ENCODE measurements at places on chromosomes 2 and 18.

DNA sequence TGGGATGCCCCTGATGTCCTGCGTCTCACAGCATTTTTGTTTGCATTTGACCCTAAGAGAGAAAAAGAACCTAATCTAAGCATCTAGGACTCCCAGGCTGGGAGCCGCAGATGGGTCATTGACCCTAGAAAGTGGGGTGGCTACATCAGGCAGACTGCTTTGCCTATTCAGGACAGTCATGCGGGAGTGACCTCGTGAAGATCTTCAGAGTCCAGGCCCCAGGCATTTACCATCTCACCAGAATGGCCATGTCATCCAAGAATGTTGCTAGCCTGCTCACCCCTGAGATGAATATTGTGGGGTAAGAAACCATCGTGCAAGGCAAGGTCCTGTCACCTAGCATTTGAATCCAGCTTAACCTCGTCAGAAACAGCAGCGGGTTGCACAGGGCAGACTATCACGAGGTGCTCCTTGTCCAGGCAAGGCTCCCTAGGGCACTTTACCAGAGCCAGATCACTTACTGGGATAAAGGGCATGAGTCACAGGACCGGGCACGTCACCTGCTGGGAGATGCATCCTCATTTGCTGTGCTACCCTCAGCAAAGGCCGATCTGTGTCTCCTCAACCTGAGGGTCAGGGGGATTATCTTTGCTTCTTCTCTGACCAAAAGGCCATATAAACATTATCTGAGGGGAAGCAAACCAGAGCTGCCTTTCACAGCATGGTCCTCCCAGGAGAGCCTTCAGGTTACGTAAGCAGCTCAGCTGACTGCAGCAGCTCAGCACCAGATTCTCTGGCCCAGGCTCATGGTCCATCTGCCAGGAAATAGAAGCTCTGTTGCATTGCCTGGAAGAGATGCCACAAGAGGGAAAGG lies 162.3 kb downstream of the ACKR3 start:
- DNase-seq = peak; percentile 47

- no peak for DNase-seq
Measured at GRCh38 chr2:8567469-8568260, 114.2 kb upstream of the ID2 start.

GRCh38 chr2:219447242-219448098 lies 12.8 kb downstream of the SPEG start:
- DNase-seq = no peak

- no peak for DNase-seq
Measured at GRCh38 chr2:197197895-197198311, 112.7 kb downstream of the ANKRD44 start.

GRCh38 chr2:30272761-30273573 lies 41.6 kb downstream of the LBH start:
- no peak for DNase-seq

GRCh38 chr2:202032846-202033316 lies 774 bp upstream of the FZD7 start:
- no peak for DNase-seq

All from putamen (tissue), 1 donor.